ENCODE measurements at places on chromosomes 16 and 17.

DNA sequence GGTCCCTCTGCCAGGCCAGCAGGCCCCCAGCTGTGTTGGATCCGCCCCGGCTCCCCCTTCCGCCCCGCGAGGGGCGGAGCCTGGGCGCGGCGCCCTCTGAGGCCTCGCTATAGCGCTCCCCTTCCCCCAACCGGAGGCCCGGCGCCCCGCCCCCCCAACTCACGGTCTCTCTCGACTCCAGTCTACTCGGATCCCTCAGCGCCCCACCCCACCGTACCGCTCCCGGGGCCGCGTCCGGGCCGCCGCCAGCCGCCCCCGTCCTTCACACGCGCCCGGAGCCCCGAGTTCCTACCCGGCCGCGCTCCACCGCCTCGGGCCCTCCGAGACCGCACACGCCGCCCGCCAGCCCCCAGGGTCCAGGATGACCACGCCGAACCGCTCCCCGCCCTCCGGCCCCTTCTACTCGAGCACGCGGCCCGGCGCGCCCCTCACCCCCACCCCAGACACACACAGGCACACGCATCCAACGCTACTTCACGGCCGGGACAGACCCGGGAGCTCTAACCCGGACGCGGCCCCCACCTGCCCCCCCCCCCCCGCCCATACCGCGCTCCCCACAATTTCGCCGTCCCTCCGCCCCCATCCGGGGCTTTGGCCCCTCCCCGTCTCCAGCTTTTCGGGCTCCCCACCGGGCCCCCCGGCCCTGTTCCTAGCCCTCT is 1.4 kb downstream of the PHF23 start:
- no peak for DNase-seq

- DNase-seq = no peak
These were observed 85.1 kb downstream of the SLC39A11 start for GRCh38 chr17:73007407-73007806.

DNA sequence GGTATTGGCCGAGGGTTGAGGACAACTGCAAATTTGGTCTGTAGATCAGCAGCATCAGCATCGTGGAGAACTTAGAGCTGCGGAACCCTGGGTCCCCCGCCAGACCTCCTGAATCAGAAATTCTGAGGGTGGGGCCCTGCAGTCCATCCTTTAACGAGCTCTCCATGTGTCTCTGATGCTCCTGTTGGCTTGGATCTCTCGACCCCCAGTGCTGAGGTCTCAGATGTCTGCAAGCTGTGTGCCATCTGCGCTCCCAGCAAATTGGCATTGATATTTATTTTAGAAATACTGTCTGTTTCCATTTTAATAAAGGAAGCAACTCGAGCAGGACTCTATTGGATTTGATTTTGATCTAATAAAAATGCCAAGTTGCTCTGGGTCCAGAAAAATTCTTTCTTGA is 250.0 kb downstream of the KATNIP start:
- no peak for DNase-seq

DNA sequence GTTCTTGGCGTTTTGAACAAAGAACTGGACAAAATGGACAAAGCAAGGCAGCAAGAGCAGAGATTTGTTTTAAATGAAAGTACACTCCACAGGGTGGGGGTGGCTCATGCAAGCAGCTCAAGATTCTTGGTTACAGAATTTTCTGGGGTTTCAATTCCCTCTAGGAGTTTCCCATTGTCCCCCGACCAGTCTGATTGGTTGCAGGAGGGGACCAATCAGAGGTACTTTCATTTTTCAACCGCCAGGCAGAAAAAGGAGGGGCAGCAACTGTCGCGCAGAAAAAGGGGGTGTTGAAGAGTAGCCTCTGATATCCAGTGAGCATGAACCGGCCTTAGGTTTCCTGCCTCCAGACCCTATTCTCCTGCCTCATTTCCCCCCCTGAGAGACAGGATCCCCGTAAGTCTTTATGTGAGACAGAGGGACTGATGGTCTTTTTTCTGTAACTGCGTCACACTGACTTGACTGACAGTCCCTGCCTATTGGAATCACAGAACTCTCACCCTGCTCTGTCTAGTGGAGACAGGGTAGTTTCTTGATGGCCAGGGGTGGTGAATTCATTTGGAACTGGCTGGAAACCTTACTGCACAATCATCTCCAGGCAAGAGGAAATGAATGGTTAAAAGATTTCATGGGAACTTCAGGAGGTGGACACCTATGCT is 59.4 kb upstream of the ALOX12 start:
- DNase-seq = no peak

DNA sequence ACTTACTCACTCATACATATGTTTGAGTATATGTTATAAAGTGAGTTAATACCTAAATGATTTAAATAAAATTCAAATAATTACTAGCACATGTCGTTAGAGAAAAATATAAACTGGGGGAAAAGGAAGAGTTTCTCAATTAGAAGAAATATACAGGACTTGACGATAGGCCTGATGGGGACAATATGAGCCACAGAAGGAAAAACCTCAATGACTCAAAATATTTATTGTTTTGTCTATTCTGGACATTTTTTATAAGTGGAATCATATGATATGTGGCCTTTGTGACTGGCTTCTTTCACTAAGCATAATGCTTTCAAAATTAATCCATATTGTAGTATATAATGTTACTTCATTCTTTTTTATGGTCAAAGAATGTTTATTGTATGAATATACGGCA is 339.2 kb upstream of the PMFBP1 start:
- DNase-seq = no peak

GRCh38 chr16:71846431-71846830 is 655 bp downstream of the ATXN1L start:
- DNase-seq = no peak

- no peak for DNase-seq
These were observed 29.0 kb downstream of the PGS1 start for GRCh38 chr17:78407387-78408000.

- DNase-seq = peak; percentile 38
These were observed 20.2 kb downstream of the NGFR start for GRCh38 chr17:49515196-49515770.

DNA sequence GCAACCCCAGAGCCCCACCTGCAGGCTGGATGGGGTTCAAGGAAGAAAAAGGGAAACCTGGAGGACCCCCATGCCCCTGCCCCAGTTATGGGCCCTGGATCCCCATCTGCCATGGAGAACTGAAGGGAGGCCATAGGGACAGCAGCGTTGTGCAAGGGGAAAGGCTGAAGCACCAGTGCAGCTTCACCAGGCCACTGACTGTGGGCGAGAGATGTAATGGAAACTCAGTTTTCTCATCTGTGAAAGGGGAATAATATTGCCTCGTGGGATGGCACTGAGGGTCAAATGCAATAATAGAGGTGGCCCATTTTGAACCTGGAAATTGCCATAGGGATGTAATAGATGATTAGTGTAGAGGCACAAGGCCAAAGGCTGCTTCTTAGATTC is 9.9 kb upstream of the TSPOAP1 start:
- DNase-seq = no peak

DNA sequence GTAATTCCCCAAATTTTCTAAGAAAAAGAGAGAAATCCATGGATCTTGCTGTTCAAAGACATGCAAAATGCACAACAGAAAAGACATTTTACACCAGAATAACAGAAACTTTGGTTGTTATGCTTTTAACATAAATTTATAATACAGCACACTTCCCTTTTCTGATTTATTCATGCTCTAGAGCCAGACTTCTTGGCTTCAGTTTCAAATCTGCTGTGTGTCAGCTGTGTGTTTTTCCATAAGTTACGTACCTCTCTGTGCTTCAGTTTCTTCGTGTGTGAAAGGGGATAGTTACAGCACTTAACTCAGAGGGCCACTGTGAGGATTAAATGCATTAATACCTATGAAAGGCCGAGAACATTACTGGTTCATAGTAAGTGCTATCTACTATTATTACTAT is 6.8 kb upstream of the CCL3L1 start:
- DNase-seq = no peak

DNA sequence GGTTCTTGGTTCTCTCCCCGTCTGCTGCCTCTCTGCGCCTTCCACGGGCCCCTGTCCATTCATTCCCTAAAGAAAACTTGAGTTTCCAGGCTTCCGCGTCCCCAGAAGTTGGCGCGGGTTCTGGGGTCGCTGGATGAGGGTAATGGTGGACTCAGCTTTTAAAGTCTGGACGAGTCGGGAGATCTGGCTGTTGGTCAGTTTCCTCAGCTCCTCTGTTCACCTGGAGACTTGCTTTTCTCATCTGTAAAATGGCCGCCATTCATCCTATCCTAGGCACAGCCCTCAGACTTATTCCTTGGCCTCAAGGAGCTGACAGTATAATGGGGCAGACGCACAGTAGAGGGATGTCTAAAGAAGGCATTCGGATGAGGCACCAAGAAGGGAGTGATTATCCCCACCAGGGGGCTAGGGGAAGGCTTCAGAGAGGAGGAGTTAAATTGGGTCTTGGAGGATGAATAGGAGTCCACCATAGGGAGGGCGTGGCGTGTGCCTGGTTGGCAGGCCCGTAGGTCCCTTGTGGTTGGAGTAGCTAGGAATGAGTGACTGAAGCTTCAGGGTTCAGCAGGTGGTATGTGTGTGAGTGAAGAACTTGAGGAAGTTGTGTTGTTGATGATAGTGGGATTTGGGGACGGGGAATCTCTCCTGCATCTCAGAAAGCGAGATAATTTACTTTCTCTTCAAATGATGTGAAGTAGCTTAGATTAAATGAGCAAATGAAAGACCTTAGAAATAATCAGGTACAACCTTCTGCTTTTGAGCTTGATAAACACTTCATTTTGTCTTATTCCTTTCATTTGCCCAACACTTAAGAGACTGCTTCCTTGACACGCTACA is 652 bp downstream of the VPS35L start:
- no peak for DNase-seq

DNA sequence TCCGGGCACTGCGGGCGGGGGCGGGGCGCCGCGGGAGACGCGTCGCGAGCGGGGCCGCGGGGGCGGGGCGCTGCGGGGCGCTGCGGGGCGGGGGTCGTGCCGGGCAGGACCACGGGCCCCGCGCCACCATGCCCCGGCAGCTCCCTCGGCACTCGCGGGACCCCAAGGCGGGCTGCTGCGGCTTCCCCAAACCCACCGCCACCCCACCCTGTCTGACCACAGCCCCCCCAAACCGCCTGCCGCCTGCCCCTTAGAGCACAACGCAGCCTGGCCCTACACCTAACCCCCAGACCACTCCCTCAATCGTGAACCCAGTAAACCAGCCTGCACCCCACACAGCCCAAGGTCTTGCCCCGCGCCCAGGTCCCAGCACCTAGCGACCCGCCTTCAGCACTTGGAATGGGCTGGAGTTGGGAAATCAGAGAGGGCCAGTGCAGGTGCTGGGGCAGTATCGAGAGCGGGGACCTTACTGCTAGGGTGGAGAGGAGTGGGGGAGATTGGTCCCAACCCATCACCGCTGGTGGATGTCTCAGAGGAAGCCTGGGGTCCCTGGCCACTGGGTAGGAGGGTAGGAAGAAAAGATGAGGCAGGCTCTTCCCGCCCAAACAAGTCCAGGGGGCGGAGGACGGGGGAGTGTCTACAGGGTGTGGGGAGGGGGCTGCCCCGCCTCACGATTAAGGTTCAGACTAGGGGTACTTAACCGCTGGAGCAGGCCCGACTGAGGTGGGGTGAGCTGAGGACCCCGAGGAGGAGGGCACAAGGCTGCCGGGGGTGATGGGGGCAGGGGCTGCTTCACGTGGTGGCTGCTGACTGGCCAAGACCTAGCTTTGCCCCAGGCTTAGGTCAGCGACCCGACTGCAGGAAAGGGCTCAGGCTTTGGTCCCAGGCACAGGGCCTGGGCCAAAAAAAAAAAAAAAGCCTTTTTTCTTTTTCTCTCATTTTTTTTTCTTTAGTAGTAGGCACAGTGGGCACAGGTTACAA is 539 bp upstream of the VAMP2 start:
- no peak for DNase-seq

GRCh38 chr16:88030498-88030897 is 79.3 kb downstream of the BANP start:
- no peak for DNase-seq

DNA sequence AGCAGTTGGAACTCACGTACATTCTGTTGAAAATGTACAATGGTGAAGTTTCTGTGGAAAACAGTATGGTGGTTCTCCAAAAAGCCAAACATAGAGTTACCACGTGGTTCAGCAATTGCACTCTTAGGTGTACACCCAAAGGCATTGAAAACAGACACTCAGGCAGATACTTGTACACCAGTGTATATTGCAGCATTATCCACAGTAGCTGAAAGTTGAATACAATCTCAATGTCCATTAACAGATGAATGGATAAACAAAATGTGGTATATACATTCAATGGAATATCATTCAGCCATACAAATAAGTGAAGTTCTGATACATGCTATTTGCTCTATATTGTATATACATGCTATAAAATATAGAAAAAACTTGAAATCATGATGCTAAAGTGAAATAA is 23.2 kb downstream of the TBX2 start:
- DNase-seq = no peak

DNA sequence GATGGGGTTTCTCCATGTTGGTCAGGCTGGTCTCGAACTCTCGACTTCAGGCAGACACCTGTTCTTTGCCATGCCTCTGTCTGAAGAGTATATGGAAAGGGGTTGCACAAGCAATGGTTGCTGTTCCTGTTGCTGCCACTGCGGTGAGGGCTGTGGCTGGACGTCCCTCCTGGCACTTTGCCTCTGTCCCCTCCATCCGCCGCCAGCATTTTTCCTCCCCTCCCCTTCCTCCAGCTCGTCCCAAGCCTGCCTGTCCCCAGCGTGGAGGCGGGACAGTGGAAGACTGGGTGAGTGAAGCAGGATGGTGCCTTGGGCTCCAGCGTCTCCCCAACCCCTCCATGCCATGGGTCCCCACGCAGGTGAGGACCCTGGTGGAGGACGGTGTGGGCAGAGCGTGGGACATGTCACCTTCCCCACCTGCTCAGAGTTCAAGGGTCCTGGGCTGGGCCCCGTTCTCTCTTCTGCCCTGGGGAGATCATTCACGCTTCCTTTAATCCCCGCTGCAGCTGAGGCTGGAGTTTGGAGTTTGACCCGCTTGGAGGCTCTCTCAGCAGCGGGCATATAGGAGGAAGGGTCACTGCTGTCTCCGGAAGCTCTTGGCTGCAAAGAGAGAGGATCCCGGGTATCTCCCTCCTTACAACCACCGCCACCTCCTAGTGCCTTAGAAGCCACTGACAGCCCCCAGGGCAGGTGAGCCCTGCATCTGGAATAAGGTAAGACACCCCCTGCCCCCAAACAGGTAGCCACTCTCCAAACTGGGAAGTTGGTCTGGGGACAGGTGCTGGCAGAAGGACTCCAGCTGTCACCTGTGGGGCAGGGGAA is at the start of gene SLC5A11:
Gene SLC5A11, plus strand, starts transcription at position 238 of the 822 bp plus-strand sequence. CDS start 12,681 bp downstream, outside the sequence.
- DNase-seq = no peak

- no peak for DNase-seq
These were observed 39.8 kb upstream of the TOM1L1 start for GRCh38 chr17:54860617-54861470.

DNA sequence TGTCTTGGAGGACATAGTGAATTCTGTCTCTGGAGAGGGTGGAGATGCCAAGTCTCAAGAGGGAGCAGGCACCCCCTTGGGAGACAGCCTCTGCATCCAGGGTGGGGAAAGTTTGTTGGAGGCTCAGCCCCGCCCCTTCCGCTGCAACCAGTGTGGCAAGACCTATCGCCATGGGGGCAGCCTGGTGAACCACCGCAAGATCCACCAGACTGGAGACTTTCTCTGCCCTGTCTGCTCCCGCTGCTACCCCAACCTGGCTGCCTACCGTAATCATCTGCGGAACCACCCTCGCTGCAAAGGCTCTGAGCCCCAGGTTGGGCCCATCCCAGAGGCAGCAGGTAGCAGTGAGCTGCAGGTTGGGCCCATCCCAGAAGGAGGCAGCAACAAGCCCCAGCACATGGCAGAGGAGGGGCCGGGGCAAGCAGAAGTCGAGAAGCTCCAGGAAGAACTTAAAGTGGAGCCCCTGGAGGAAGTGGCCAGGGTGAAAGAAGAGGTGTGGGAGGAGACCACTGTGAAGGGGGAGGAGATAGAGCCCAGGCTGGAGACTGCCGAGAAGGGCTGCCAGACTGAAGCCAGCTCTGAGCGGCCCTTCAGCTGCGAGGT is 5.2 kb downstream of the ZNF646 start:
- DNase-seq = no peak

GRCh38 chr16:56716761-56717160 is 13.2 kb upstream of the NUP93 start:
- DNase-seq = no peak

All from omental fat pad (tissue), 4 donors.